ENCODE measurements at places on chromosomes 3 and 15.

- DNase-seq, result no peak
Measured at GRCh38 chr3:195249858-195250464, 21.0 kb downstream of the XXYLT1 start.

DNA sequence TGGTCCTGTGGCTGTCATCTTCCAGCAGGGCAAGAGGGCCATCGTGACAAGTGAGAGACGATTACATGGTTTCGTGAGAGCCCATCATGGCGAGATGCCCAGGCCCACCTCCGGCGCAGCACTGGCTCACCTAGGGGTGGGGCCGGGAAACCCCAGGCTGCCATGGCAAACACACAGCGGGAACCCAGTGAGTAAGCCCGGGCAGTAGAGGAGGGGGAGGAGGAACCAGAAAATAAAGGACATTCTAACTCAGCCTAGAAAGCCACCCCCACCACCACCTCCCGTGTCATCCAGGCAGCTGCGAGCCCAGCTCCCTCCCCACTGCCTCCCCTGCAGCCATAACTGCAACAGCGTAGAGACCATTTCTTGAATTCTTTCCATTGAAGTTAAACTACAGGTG, 52.3 kb downstream of the PCSK6 start:
- no peak for DNase-seq

GRCh38 chr15:85582131-85583079, 202.0 kb downstream of the AKAP13 start:
- DNase-seq, result no peak

- DNase-seq, result no peak
Measured at GRCh38 chr3:55089211-55089610, 161.4 kb upstream of the LRTM1 start.

DNA sequence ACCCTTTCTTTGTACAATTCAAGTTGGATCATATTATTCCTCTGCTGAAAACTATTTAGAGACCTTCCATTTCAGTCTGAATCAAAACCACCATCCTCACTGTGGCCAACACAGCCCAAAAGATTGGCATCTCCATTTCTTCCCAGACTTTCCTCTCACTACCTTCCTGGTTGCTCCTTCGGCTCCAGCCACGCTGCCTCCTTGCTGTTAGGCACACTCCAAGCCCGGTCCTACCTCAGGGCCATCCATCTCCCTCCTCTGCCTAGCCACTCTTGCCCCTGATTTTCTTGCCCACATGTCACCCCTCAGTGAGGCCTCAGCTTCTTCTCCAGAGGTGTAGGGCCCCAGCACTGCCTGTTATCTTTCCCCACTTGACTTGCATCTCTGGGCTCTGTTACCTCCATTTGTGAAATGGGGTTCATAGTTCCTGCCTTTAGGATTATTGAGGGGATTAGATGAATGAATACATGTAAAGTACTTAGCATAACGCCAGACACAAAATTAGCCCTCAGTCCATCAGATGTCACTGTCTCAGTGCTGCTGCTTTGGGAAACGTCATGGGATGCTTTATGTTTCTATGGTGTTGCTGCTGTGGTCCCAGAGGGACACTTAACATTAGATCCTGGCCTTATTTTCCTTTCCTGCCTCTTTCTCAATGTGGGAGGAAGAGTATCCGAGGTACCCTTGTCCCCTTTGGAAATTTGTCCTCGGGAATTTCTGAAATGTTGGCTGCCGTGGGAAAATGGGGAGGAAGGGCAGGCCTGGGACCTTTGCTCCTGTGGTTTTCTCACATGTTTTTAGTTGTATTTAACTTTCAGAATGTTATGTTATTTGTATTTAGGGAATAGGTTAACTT, 31.3 kb downstream of the SNRK start:
- no peak for DNase-seq

- no peak for DNase-seq
Measured at GRCh38 chr3:28564211-28564610, 215.6 kb upstream of the AZI2 start.

- DNase-seq, result no peak
Measured at GRCh38 chr3:72661115-72661457, 187.2 kb downstream of the SHQ1 start.

DNA sequence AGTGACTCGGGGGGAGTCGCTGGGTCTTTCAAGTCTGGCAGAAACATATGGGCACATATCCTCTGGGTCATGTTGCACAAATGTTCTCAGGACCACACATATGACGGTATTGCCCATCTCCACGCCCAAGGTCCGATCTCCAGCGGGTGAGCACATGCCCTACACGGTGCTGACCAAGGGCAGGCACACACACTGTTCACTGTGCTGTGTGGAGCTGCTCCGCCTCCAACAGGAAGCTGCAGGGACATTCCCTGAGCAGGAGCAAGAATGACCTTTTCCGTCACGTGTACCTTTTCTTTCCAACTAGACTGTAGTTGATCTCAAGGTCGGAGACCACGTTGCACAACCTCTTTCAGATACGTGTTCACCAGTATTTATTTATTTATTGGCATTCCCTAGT, 41.7 kb upstream of the B3GNT5 start:
- DNase-seq, result no peak

DNA sequence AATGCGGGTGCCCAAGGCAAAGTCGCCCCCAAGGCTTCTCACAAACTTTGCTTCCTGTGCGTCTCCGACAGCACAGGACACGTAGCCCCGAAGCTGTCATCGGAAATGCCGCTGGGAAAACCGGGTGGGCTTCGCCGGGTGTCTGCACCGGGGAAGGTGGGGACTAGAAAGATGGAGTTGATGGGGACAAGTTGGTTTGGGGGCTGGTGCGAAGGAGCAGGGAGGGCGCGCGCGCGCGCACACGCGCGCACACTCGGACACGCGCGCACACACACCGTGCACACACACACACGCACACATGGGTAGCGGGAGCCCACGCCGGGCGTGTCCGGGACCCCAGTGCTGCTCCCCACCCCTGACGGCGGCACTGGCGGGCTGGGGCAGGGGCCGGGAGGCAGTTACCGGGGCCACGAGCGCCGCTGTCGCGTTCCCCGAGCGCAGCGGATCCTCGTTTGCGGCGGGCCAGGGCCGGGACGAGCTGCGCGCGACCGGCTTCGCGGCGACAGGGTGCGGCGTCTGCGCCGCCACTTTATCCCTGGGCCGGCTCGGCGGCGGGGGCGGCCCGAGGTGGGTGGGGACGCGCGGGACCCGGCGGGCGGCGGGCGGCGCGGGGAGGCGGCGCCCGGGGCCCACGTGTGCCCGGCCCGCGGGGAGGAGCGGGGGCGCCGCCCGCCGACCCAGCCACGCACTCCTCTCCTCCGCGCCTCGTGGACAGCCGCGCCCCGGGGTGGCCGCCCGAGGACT, 539 bp upstream of the MGLL start:
- DNase-seq, result peak; percentile 90

GRCh38 chr15:77104155-77104554, 33.2 kb upstream of the TSPAN3 start:
- no peak for DNase-seq

- no peak for DNase-seq
Measured at GRCh38 chr3:51874411-51874810, 990 bp downstream of the IQCF5 start.

- DNase-seq, result no peak
Measured at GRCh38 chr3:67006460-67006859, 8.4 kb downstream of the KBTBD8 start.

Data from retina (tissue), 1 donor.